ENCODE measurements at places on chromosomes 7 and 10.

- DNase-seq = no peak
Observed at GRCh38 chr7:85095366-85095765, 91.5 kb downstream of the SEMA3D start.

GRCh38 chr7:68269405-68269804, 1272.8 kb downstream of the TYW1 start:
- DNase-seq = no peak

- DNase-seq = no peak
Observed at GRCh38 chr10:60336901-60337630, 52.6 kb downstream of the ANK3 start.

GRCh38 chr10:97011397-97011796, 174.4 kb downstream of the SLIT1 start:
- no peak for DNase-seq

GRCh38 chr10:97128516-97129154, 57.1 kb downstream of the SLIT1 start:
- DNase-seq = peak; percentile 1

DNA sequence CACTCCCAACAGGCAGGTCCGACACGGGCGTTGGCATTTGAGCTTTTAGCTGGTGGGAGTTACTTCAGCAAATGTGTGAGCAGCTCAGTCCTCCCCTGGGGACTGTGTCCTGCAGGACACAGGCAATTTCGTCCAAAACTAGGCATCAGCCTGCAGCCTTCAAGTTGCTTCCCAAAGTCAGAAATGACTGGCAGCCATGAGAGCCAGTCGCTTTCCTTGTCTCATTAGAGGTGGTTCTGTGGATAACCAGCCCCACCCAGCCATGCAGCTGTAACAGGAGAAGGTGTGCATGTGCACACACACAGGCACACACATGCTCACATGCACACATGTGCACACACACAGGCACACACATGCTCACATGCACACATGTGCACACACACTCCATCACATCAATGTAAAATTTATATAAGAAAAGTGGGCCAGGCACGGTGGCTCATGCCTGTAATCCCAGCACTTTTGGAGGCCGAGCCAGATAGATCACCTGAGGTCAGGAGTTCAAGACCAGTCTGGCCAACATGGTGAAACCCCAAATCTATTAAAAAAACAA, 138.8 kb upstream of the TCERG1L start:
- DNase-seq = no peak

- no peak for DNase-seq
Observed at GRCh38 chr7:98984126-98984525, 105.8 kb downstream of the TRRAP start.

DNA sequence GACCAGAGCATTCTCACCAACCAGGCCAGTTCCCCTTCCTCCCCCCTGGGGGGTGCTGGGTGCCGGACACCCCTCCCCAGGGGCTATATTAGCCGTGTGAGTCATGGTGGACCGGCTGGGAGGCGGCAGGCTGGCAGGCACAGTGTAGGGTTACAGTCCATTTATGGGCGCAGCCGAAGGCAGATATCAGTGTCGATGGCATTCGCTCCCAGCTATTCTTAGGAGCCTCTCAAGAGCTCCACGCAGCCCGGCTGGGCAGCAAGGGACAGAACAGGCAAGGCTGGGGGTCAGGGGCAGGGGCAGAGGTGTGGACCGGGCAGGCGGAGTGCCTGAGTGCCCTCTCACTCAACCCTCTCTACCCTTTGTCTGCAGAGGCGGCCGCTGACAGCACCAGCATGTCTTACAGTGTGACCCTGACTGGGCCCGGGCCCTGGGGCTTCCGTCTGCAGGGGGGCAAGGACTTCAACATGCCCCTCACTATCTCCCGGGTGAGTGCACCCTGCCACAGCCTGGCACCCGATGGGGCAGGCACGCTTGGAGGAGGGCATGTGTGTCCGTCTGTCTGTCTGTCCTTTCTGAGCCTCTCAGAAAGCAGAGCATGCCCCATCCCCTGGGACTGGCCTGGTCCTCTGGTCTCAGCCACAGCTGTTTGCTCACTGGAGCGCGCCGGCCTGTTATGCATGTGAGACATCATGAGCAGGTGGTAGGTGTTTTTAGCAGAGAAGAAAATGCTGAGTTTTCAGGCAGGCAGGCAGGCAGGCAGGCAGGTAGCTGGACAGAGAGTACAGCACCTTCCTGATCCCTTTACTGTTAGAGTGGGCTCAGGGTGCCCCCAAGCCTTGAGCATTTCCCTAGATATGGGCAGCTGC, at the start of gene LDB3:
Gene LDB3, plus strand, starts transcription at position 215 of the 869 bp plus-strand sequence. Its CDS starts 181 bp downstream, at position 396.
- DNase-seq = peak; percentile 14

GRCh38 chr10:132575320-132576201, 38.0 kb downstream of the INPP5A start:
- peak; percentile 67 for DNase-seq

DNA sequence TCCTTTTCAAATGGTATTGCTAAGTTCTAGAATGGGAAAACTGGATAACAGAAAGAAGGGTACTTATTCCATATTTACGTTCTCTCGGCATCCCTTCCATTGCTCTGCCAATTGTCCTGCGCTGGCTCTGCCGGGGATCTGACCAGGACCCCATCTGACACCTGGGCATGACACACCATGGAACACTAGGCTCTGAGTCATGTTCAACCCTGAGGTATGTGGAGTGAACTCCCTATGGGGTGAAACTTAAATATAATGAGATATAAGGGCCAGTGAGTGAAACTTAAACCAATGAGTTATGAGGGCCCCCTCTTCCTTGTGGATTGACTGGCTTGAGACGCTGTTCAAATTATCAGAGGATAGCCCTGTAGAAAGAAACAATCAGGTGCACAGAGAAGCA, 55.1 kb upstream of the ZEB1 start:
- no peak for DNase-seq

- DNase-seq = no peak
Observed at GRCh38 chr7:44920119-44920518, 34.8 kb upstream of the PURB start.

DNA sequence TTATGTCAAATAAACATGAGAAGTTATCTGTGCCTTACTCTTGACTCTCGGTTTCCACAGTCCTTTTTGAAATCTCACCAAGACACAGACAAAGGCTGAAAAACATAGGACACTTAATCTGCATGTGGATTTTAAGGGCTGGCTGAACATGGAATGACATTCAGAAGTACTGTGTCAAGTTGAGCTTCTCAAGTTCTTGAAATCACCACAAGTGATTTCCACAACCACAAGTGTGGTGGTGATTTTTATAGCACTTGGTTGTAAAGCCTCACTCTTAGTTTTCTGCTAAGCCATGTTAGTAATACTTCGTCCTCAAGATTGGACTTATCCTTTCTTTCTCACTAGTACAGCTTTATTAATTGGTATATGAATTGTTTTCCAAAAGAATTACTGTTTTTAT, 29.6 kb downstream of the FOXP2 start:
- no peak for DNase-seq

- no peak for DNase-seq
Observed at GRCh38 chr7:30221764-30222163, 62.6 kb upstream of the ZNRF2 start.

GRCh38 chr7:98816241-98816640, 53.6 kb downstream of the TMEM130 start:
- no peak for DNase-seq

GRCh38 chr7:26055241-26055640, 96.8 kb upstream of the NFE2L3 start:
- no peak for DNase-seq

DNA sequence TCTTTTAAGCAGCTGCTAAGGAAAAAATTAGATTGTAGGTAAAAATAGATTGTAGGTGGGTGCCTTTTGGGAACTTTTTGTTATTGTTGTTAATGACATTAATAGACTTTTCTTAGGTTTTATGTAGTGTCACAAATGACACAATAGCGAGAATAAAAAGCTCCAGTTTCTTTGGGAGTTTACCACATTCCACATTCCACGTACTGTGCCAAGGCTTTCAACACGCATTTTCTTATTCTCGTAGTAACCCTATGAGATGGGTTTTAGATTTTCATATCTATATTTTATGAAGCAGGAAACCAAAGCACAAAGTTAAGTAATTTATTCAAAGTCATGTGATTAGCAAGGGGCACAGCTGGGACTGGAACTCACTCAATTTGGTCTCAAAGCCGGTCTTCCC, 103.8 kb downstream of the XRCC2 start:
- DNase-seq = no peak

- peak; percentile 33 for DNase-seq
Observed at GRCh38 chr10:63318491-63318890, 147.3 kb downstream of the JMJD1C start.

DNA sequence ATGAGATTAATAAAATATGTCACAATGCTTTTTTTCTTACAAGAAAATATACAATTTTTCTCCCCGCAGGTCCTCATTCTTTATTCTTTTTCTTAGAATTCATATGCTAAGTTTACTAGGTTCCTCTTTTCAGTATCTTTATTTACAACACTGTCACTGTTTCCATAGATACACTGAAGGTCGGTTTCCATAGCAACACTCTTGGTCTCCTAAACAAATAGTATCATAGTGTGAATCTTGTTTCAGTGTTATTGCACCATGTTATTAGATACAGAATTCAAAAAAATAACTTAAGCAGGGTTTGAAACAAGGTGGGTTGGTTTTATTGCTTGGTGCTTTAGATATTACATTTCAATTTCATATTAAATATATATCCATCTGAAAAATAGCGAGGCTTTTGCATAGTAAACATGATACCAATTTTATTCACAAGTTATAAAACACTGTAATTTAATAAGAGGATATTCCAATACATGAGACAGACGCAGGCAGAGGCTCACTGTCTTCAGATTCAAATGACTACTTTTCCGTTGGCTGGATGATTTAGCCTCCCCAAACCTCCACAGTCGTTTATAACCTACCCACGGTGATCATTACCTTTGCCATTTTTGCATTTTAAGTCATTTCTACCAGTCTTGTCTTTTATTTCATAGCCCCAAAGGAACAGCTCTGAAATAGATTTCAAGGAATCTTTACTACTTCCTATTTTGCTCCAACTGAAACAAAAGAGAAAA, 88.9 kb upstream of the KLF6 start:
- DNase-seq = peak; percentile 75

DNA sequence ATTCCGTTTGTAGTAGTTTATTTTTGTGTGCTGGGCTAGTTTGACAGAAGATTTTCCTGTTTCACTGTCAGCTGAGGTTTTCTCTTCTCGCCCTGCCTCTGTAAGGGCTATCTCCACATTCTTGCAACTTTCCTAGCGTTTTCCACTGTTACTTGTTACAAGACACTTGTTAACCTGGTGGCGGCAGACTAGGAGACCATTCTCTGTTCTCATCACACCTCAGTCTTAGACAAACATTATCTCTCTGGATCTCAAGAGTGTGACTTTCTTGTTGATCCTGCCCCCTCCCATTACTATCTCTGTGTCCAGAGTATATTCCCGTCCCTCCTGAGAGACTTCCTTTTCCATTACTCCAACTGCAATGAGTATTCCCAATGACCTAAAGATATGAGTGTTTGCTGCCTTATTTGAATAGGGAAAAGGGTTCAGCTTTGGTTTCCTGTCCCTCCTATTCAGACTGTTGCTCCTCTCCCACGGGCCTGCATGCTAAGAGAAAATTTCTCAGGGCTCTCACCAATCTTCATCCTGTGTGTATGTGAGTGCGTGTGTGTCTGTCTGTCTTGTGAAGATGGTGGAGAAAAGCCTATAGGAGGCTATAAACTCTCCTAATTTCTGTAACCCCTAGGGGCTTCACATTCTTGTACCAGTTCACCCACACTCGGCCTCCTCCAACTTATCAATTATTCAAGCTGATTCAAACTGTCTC, 722.4 kb upstream of the POT1 start:
- DNase-seq = no peak

GRCh38 chr10:81179805-81180452, 642.2 kb downstream of the SH2D4B start:
- peak; percentile 16 for DNase-seq

GRCh38 chr7:71486856-71487628, 355.1 kb downstream of the GALNT17 start:
- no peak for DNase-seq

DNA sequence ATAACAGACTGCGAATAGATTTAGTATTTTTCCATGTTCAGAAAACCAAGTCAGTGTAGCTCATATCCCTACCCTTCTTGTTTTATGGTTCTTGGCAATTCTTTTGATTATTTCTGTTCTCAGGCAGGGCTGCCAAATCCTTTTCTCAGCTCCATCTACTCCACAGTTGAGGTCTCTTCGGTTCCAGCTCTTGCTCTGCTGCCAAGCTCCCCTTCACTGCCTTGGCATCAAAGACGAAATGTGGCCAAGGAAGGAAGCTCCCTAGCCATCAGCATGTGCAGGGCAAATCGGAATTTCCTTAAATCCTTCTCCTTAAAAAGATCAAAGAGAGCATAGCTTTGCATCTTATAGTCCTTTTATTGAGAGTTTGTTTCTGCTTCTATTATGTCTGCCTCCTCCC, 116.4 kb upstream of the NOBOX start:
- no peak for DNase-seq

DNA sequence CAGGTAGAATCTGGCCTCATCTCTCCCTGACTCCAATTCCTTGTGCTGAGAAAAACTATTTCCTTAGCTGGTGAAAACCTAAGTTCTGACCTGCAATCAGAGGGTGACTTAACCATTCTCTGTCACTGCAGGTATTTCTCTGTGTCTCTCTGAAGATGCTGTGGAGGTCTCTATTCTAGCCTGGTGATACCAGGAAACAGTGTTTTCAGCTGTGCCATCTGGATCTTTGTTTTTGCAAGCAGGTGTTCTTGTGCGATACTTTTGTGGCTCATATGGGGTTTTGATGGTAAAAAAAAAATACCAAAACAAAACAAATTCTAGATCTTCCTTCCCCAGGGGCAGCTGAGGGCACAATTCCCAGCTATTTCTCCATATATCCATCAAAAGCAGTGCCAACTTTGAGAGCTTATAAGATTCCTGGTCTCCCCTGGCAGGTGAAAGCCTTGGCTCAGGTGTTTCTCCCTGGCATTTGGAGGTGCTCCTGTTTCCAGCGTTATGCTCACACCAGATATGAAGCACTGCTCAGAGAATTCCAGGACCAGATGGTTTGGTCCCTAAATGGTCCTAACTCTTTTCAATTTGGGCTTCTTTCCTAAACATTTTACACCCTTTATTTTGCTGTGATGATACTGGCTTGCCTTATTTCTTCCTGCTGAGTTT, 9.9 kb upstream of the NPVF start:
- no peak for DNase-seq

DNA sequence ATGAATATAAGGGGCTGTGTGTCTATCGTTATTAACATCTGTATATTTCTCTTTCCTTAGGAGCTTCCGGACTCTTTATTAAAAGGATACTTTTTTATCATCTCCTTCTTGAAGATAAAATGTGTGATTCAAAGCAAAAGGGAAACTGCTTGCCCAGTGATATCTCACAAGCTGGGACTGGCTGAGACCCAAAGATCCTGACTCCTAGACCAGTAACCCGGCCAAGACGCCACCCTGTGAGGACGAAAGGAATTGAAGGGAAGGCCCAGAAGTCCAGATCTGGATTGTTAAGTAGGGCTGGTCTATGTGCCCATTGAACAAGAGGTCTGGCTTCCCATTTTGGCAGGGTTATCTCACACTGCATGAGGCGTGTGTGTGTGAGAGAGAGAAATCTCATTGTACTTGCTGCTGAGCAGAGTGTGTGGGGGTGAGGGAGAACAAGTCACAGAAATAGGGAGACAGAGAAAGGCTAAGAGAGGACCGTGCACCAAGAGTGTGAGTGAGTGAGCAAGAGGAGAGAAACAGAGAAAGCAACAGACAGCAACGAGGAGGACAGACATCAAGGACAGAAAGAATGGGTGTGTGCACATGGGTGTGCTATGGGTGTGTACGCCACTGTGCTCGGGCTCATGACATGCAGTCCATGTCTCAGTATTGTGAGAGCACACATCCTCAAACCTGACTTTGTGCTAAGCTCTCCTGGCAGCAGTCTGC, 75.4 kb downstream of the PLXNA4 start:
- DNase-seq = no peak

GRCh38 chr10:50622706-50623662, 772 bp downstream of the SGMS1 start:
- peak; percentile 43 for DNase-seq

All from amniotic epithelial cell (primary cell).